ENCODE measurements at places on chromosomes 6 and 20. TPM values are rescaled to one million over a fixed set of nuclear protein-coding genes. Genes with fewer than 3 reads are reported as not detected.

The C6orf15 gene
- not detected for total RNA-seq

The ADGB gene
- total RNA-seq = not detected

The PNLDC1 gene
- total RNA-seq = 0.26 TPM

The LCA5 gene
- 0.20 TPM for total RNA-seq

Data from T-cell (primary cell).